ENCODE measurements at places on chromosomes 7 and 10.
A peak's percentile ranks its signal among the peaks of the same experiment; 100 is the strongest.

DNA sequence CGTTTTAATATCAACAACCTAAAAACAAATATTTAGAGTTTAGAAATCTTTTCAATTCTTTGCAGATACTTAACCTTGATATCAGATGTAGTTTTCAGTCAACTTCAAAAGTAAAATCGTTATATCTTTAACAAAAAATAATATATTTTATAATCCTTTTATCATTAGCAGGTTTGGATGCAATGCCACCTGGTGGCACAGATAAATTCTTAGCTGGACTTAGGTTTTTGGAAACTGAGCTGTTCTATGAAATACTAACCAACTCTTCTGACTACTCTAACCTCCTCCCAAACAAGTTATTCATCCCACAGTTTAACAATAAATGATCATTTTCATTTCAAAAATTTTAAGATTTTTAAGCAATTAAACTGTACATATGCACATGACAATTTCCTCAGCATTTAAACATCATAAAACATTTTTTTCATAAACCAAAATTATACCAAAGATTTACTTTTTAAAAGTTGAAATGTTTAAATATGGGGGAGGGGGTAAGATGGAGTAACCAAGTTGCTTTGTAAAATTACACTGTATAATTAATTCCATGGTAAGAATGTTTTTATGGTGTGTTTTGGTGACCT lies 56.9 kb downstream of the HIBADH start:
- no peak for DNase-seq

DNA sequence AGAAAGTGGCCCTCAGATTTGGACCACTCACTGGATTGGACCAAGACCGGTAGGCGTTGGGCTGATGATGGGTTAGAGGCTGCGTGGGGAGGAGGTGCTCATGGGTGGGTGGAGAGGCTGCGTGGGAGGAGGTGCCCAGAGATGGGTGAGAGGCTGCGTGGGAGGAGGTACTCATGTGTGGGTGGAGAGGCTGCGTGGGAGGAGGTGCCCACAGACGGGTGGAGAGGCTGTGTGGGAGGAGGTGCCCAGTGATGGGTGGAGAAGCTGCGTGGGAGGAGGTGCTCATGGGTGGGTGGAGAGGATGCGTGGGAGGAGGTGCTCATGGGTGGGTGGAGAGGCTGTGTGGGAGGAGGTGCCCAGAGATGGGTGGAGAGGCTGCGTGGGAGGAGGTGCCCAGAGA lies 346.3 kb downstream of the PAXIP1 start:
- DNase-seq = no peak

DNA sequence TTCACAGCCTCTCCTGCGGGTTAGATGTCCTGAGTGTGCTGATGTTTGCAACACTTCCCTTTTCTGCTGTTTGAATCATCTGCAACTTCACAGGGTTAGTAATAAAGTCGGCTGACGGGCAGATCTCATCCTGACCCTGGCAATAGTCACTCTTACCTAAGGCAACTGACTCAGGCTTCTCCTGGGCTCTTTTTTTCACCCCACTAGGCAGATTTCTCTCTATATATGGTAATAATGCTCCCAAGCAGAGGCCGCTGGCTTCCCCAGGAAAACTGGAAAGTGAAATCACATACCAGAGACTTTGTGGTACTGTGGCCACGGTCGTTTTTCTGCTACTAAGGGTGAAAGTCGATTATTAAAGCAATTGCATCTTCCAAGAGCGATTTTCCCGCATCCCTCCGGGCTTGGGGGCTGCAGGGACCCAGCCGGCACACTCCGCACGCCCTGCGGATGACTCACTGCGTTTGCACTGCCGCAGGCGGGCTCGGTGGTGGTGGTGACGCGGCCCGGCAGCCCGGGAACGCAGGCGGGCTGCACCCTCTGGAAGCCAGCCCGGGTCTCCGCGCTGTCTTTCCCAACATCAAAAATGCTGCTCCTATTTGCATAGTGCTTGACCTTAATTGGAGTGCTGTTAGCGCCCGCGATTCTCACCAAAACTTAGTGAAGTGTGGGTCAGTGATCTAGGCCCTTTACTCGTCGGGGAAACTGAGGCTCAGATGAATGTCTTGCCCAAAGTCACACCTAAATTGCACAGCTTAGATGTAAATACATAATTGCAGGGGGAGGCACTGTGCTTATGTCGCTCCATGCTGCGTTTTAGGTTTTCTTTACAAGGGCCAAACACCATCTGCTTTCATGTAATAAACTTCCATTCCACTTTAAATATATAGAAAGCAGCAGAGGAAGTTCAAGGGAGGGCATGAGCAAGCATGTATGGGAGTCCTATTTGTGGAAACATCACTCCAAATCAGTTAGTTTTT lies 47.6 kb upstream of the ITGB1 start:
- DNase-seq = no peak

DNA sequence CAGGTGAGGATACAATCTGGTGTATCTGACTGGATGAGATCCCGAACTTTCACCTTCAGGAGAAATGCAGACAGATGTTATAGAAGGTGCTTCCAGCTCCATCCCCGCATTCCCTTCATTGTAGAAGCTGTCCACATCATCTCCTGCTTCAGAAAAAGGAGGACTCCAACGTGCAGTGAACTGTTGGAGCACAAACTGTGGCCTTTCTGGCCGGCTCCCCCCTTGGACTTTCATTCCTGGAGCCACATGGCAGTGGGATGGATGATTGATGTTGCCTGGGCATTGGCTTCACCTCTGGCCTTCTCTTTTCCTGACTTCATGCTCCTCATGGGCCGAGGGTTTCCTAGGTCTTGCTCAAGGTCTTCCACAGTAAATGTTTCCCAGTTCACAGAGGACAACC lies 29.6 kb upstream of the ZNF273 start:
- no peak for DNase-seq

- DNase-seq = no peak
These were observed 975.7 kb upstream of the MBL2 start for GRCh38 chr10:53748319-53748718.

GRCh38 chr10:4191354-4191753 lies 406.3 kb upstream of the KLF6 start:
- DNase-seq = no peak

DNA sequence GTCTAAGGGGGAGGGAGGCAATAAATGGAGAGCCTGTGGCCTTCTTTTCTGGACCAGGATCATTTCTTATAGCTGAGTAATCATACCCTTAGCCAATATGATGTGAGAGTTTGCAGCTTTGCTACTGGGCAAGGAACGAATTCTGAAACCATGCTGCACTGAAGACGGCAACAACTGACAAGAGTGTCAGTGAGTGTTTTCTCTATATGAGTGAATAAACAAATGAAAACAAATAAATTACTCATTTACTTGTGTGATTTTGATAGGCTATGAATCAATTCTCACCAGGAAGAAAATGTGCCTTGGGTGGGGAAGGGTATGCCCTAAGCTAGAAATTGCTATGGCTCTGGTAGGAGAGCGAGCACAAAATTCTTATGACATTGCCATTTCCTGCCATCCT lies 79.4 kb upstream of the LRRN3 start:
- no peak for DNase-seq

DNA sequence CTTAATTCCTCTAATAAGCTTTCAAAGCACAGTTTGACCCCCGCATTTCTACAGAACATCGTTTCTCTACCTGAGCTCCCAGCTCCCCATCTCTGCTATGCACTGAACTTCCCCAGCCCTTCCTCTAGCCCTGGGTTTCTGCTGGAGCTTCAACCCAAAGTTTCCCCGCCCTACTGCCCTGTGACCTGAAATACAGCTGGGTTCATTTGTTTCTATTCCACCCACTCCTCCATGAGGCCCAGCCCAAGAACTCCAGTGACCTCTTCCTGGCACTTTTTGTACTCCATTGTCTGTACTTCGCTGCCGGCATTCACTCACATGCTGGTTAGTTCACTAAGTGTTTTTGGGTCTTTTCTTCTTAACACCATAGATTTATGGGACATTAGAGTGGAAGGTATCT lies 35.8 kb downstream of the ADRB1 start:
- DNase-seq = no peak

DNA sequence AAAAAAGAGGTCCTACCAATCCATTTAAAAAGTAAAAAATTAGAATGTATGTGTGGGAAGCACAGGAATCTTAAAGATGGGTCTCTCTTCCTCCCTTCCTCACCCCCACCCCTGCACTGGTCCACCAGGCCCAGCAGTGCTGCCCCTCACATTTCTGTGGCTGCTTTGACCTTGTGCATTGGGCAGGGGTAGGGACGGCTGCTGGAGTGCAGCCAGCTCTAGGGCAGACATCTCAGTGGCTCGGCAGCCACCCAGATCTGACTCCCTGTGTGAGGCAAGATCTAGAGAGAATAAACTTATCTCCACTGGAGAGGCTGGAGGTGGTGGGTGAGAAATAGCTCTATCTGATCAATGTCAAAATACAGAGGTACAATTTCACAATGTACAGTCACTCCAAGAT lies 6.7 kb downstream of the FAM180A start:
- no peak for DNase-seq

DNA sequence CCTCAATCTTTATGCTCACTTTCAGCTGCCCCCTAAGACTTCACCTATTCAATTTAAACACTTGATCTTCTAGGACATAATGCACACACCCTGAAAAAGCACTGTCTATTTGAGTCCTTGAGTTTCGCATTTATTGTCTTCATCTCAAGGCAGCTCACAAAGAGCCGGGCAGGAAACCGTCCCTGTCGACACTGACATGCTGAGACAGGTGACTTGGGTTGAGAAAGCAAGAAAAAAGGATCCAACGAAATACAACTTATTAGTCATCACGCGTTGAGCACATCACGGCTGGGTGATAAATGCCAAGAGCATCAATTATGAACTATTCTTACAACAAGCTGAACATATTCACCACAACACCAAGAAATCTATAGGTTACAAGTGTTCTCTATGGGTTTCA lies 91.1 kb downstream of the CALN1 start:
- no peak for DNase-seq

- no peak for DNase-seq
These were observed 22.6 kb downstream of the KIF11 start for GRCh38 chr10:92615515-92615914.

DNA sequence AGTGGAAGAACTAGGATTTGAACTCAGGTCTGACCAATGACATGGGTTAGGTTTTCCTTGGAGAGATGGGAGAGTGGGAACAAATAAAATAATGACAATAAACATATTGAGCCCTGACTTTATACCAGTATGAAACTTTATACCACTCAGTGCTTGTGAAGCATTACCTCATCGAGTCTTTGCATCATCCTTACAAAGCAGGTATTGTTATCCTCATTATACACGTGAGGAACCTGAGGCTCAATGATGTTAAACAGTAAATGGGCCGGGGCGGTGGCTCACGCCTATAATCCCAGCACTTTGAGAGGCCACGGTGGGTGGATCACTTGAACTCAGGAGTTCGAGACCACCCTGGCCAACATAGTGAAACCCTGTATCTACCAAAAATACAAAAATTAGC lies 47.7 kb downstream of the HHEX start:
- DNase-seq = no peak

DNA sequence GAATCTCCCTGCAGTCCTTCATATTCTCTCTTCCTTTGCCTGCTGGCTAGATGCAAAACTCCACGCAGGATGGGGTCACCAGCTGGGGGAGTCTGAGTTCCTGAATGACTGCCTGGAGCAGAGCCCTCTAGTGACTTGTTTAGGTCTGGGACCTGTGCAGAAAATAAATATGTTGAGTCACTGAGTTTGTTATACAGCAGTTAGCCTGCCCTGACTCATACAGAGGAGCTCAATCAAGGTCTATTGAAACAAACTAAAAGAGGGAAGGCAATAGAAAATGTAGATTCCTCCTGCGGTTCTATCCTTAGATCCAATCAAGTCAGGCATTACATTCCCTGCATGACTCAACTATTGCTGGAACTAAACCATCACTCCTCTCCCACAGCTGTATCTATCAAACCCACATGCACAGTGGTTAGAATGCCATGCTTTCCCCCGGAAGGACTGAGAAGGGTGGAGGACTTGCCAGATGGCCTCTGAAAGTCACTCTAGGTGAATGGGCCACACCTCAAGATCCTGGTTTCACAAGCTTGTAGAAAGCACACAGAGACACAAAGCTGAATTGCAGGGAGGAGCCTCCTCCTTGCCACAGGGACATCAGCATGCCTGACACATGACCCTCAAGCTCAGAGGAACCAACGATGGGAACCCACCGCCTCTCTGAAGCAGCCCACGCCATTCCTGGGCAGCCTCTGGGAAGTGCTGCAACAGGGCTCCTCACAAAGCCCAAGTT lies 73.9 kb downstream of the SH3PXD2A start:
- DNase-seq = no peak

GRCh38 chr7:134089446-134089845 lies 37.7 kb upstream of the LRGUK start:
- DNase-seq = no peak

DNA sequence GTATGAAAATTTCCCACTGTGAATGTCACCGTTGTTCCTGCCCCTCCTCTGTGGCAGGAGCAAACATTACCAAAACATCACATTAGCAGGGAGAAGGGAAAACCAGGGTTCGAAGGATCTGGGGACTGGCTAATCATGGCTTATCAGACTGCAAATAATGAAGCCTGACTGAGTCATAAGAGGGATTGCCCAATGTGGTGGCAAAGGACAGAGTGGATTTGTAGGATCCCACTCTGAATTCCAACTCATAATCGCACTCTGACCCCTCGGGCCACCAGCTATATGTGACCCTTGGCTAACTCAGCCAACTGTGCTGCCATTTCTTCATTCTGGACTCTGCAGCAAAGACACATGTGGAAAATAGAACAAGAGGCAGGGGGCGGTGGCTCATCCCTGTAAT lies 347.3 kb upstream of the AUTS2 start:
- no peak for DNase-seq

GRCh38 chr10:24299578-24300260 lies 90.8 kb downstream of the KIAA1217 start:
- DNase-seq = no peak

GRCh38 chr10:94402204-94402842 lies at the start of gene TBC1D12:
Gene TBC1D12 (plus strand): TSS chr10:94402541. CDS start chr10:94402614, 73 bp downstream.
- DNase-seq = peak; percentile 97

DNA sequence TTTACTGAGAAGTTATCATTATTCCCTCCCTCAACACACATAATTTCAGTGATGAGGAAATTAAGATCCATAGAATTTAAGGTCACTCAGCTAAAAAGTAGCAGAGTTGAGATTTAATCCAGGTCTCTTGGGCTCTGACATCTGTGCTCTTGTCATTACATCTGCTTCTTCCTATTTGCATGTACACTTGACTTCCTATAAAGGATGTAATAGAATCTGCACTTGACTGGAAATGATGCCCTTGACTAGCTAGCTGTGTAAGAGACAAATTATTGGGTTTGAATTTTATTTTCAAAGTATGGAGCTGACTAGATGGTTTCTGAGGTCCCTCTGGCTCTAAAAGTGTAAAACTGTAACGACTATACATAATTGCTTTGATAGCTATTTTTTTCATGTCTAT lies 59.5 kb downstream of the AGK start:
- DNase-seq = no peak

- no peak for DNase-seq
These were observed 2.4 kb upstream of the DENND10 start for GRCh38 chr10:119101366-119102098.

GRCh38 chr10:123936426-123936825 lies 44.8 kb upstream of the CPXM2 start:
- DNase-seq = no peak

DNA sequence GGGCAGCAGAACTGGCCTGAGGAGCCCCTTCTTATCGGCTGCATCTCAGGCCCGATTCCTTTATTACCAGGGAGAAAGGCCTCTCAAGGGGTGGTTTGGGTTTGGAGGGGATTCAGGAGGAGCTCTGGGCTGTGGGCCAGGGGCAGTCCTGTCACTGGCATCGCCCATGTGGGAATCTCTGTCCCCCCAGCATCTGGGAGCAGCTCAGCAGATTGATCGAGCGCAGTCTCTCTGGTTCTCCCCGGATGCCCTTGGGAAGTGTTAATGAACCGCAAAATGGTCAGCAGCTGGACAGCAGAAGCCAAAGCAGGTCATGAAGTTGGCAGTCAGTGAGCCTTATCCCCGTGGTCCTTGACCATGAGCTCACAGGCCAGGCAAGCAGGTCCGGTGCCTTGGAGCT lies 104.4 kb upstream of the ANLN start:
- DNase-seq = no peak

All from muscle of arm (tissue), 14 donors.